ENCODE measurements at places on chromosomes 4 and X. TPM values are rescaled to one million over a fixed set of nuclear protein-coding genes. Genes with fewer than 3 reads are reported as not detected.

- no peak for DNase-seq
These were observed 796.8 kb downstream of the NLGN4X start for GRCh38 chrX:5431823-5432222.

DNA sequence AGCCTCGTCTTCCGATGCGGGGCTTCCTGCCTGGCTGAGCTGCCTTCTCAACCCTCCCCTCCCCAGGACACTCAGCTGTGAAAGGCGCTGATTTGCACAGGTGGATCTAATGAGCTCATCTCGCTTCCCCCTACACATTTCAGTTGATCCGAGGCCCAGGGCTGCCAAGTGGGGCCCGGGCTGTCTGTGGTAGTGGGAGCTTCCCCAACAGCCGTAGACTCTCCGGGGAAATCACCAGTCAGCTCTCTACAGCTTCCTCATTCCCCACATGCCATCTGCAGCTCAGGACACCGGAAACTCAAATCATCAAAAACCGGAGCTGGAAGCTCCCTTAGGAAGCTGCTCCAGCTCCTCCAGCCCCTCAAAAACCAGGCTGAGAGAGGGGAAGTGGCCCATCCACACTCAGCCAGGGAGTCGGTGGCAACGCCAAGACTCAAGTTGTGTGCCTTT, 56.2 kb downstream of the SMIM20 start:
- DNase-seq, result no peak

GRCh38 chr4:111519683-111520082, 625.6 kb upstream of the FAM241A start:
- no peak for DNase-seq

DNA sequence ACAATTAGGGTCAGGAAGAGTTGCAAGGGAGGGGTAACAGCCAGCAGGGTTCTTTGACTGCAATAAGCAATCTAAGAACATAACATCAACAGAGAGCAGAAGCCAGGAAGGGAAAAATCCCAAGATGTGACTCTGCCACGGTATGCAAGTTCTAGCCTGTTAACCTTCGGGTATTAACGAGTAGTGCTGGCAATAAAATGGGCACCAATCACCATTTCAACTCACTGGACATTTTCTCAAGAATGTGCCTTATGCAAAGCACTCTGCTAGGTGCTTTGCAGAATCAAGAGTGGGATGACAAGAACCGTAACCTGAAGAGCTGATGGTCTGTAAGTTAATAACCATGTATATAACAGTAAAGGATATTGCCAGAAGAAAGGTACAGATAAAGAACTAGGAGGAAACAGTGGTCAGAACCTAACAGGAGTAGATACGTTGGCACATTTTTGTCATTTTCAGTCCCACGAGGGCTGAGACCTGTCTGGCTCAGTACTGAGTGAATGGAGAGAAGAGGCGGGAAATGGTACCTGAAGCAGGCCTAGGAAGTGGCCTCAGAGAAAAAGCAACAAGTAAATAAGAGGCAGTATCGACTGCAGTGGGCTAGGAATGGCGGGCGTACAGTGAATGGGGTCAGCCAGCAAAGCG, 2.7 kb downstream of the ELOVL6 start:
- DNase-seq, result no peak

GRCh38 chrX:104183685-104184084, 17.4 kb downstream of the FAM199X start:
- DNase-seq, result no peak

GRCh38 chr4:112451831-112452230, 64.1 kb downstream of the NEUROG2 start:
- DNase-seq, result no peak

DNA sequence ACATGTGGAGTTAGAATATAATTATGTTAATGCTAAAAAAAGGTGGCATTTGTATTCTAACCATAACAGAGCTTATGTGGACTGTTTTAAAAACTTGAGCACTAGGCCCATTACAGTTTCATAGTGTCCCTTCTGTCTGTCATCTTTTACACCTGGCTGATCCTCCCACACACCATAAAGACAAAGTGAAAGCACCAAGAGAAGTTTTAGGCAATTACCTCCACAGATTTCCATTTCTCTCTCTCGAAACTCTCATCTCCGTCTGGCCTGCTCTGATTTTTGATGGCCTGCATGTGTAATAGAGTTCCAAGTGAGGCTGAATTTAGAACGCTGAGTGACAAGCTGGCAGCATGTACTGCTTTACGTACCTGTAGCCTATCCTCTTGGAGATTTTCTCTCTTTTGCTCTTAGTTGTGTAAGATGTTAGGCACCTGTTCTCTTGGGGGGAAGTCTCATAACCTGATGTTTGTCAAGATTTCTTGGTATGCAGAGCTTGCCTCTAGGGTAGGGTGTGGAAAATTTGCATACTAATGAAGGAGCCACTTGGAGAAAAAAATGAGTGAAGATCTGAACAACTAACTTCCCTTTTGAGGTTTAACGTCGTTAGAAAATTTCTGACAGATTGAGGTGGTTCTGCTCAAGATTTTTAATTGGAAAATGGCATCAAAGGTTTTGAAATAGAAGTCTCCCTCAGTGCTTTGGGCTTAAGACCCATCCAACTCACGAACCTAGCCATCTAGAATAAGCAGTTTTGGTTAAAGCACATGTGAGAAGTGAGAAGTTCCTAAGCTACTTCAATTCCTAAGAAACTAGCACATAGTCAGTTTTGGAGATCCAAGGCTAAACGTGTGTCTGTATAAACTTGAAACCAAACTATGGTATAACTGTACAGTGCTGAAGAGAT, 57.6 kb upstream of the RAP1GDS1 start:
- DNase-seq, result no peak

DNA sequence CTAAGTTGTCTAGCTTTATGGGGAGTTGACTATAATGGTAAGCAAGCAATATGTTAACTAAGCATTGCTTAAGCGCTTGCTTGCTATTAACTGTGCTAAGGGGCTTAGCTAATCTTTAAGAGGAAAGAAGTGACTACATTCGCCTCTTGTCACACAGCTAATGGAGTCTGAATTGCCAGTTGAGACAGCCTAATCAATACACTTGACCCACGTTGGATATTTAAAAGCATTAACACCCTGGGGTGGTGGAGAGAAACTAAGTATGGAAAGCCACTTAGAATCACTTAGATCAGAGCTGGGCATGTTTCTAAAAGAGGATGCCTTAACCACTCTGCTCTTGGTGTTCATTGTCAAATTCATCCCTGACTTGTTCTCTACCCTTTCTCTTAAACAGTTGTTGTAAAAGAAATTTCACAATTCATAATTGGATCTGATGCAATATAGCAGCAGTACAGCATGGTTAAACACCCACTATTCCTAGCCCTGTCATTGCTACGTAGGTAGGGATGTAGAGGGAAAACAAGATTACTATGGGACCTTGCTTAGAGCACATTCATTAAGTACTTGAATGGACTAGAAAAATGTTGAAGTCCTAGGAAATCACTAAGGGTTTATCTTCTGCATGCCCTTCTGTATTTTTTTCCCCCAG, 3.5 kb downstream of the ZAR1 start:
- DNase-seq, result no peak

DNA sequence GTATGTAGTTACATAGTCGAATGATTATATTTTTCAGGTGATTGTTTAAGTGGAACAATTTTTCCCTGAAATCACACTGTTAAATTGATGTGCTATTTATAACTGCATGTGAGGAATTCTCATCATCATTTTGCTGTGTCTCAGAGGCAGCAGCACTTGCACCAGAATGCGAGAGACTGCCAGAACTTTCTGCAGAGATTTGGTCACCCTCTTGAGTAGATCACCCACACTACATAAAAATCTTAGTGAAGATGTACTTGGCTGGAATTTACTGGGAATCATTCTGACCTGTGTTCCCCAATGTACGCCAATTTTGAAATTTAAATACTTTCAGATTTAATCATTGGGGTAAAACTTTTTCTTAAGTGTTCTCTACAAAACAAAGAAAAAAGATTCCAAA, 5.4 kb downstream of the UGT2B4 start:
- DNase-seq, result no peak

GRCh38 chrX:9055354-9055753, 21.4 kb upstream of the FAM9B start:
- DNase-seq, result no peak

- DNase-seq, result no peak
These were observed 22.0 kb downstream of the ARHGAP24 start for GRCh38 chr4:85496933-85497332.

DNA sequence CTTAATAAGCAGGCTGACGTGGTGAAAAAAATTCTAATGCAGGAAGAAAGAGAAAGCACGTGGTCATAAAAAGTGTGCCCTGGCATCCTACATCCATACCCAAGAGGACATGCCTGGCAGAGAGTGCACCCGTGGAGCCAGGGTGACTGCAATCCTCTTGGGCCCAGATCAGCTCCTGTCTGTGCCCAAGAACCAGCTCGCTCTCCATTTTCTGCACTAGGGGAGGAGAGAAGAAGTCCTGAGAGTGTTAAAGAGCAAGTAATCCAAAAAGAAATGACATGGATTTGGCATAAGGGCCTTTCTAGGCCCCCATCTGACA, 483.1 kb downstream of the BCOR start:
- no peak for DNase-seq

DNA sequence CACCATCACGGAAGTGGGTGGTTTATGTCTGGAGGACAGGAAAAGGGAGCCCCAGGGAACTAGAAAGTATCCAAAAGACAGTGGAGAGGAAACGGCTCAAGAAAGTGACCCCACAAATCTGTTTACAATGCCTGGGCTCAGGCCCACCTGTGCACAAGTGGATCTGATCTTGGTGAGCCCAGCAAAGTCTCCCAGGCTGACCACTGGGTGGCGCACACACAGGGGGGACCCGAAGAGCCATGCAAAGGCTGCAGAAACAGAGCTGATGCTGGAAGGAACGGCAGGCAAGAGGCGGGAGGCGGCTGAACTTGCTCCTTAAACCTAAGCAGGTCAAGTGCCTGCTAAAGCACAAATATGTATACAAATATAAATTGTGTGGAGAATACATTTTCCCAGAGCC, 9.6 kb downstream of the HAUS7 start:
- no peak for DNase-seq

GRCh38 chr4:94277534-94277933, 65.1 kb downstream of the HPGDS start:
- DNase-seq, result no peak

DNA sequence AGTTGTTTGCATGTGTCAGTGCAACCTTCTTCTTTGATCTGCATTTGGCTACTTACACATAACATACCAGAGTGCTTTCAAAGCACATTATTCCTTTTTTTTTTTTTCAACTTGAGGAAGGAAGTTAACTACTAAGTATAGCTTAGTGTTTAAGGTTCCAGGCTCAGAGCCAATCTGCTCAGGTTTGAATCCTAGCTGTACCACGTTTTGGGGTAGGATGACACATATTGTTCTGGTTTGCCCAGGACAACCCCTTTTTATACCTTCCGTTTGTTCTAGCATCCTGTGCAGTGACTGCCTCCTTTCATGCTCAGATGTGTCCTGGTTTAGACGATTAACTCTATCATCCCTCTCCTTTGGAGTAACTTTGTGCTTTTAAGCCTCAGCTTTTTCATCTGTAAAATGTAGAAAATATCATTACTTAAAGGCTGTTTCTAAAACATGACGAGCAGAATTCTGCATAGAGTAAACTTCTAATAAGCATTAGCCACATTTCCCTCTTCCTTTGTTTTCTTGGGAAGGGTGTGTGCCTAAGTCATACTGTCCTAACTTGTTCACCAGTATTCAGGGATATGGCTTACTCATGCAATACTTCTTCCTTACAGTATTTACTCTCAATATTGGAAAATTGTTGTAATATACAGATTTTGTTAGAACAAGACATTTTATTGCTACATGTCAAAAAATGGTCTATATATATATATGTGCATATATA, 281.3 kb downstream of the C4orf33 start:
- no peak for DNase-seq

DNA sequence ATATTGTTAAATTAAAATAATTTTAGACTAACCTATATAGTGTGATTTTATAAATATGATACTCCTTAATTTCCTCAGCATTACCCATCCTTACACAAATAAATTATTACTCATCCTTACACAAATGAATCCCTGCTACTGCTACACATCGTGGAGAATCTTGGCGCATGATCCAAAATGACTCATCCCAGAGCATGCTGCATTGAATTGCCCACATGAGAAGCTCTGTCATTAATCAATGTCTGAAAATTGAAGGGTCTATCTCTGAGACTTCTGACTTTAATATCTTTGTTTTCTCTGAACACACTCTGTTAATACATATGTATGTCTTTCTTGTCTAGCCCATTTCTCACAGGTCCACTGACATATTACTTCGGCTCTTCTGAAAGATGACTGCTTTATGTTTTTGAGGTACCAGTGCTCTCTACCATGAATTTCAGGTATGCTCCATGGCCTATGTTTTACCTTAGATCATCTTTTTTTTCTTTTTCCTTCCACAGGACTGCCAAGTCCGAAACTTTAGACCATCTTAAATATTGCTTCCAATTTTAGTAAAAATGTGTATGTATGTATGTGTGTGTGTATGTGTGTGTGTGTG, 15.7 kb upstream of the DUSP21 start:
- DNase-seq, result no peak

DNA sequence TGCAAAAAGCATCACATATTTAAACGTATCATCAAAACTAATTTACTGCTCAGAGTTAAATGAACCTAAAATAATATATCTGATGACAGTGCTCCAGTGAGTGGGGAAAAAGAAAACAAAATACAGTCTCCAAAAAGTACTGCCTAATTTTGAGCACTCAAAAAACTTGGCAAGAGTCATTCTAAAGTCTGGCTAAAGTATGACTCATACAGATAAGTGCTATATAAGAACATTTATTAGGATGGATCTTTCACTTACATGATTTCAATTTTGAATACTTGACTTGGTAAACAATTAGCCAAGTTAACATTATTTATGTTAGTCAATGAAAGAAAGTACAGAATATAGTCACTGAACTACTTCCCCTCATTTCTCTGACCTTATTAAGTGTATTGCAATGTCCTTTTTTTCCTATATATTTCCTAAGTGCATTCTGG, 27.2 kb downstream of the FBXO8 start:
- no peak for DNase-seq

GRCh38 chrX:9646471-9647224, 119.0 kb downstream of the GPR143 start:
- DNase-seq, result no peak

- no peak for DNase-seq
These were observed 215.6 kb downstream of the DHX15 start for GRCh38 chr4:24368801-24369200.

DNA sequence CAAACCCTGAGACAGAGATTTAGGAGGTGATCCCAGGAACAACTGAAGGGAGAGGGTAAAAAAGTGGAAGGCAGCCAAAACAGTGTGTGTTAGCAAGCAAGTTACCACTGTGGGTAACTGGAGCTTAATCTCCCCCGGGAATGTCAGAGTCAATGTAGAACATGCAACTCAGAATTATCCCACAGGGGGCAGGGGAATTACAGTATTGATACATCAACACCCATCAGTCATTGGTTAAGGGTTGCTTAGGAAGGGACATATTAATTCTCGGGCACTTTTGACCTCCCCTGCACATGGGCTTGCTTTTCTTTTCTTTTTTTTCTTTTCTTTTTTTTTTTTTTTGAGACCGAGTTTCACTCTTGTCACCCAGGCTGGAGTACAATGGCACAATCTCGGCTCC, 29.3 kb downstream of the CXorf58 start:
- DNase-seq, result no peak

GRCh38 chrX:1124531-1124930, 87.9 kb downstream of the CRLF2 start:
- DNase-seq, result no peak

The MGARP gene
- total RNA-seq, result 0.81 TPM

The CFAP99 gene
- not detected for total RNA-seq

The HPF1 gene
- 18.0 TPM for total RNA-seq

The MAP9 gene
- total RNA-seq, result 9.3 TPM

The TSPAN7 gene
- 13.0 TPM for total RNA-seq

The ZNF185 gene
- total RNA-seq, result 1.4 TPM

The DRP2 gene
- not detected for total RNA-seq

The RPS6KA6 gene
- total RNA-seq, result 0.40 TPM

The OPRPN gene
- total RNA-seq, result not detected

The NOX1 gene
- not detected for total RNA-seq
